Osteocyte (in vitro differentiated cells): ENCODE measurements at places on chromosomes 4 and X.
A peak's percentile ranks its signal among the peaks of the same experiment; 100 is the strongest.

DNA sequence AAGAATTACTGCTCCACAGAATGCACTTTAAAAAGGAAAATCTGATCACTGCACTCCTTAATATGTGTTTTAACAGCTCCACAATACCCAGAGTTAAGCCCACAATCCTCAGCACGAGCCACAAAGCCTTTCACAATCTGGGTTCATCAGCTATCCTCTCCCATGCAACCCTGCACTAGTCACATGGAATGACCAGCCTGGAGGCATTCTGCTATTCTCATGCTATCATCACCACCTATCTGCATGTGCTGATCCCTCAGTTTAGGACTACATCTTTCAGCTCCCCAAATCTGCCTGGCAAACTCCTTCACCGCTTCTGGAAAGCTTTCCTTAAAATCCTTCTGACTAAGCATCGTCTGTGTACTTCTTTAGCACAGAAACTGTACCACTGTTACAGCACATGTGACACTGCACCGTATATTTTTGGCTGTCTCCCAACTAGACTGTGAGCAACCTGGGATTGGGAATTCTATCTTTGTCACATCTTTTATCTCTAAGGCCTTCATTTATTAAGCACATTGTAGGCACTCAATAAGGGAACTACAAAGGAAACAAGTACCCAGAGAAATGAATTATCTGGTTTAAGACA, 18.3 kb upstream of the EIF1AX start:
- DNase-seq: no peak

DNA sequence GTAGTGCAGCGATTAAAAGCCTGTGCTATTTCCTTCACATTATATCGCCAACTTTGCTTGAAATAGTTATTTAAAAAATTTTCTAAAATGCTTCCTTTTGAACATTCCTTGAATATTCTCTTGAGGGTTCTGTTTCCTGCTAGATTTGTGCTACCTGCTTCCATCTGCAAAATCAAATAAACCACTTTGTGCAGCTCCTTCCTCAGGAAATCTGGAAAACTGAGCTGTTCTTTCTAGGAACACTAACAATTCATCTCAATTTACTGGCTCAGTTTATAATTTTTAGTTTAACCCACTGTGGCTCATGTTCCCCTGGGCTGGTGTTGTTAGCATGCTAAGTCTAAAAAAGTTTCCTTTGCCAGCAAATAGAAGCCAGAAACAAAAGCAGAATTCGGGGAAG, 88.1 kb upstream of the LCORL start:
- DNase-seq: no peak

DNA sequence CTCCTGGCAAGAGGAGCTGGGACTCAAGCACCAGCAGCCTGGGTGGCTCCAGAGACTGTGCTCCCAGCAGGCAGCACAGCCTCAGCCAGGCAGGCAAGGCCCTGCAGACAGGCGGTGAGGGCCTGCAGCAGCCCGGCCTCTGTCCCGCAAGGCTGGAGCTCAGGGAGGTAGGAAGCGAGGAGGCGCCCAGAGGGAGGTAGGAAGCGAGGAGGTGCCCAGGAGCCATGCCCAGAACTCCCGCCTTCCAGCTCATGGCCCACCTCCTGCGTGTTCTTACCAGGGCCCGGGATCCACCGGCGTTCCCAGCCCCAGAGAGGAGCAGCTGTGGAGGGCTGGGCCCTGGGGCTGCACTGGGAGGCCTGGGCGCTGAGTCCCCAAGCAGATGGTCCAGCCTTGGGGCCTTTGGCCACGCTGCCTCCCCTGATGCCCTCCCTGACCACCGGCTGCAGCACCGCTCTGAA, 133.1 kb downstream of the HMX1 start:
- peak; percentile 73 for DNase-seq

DNA sequence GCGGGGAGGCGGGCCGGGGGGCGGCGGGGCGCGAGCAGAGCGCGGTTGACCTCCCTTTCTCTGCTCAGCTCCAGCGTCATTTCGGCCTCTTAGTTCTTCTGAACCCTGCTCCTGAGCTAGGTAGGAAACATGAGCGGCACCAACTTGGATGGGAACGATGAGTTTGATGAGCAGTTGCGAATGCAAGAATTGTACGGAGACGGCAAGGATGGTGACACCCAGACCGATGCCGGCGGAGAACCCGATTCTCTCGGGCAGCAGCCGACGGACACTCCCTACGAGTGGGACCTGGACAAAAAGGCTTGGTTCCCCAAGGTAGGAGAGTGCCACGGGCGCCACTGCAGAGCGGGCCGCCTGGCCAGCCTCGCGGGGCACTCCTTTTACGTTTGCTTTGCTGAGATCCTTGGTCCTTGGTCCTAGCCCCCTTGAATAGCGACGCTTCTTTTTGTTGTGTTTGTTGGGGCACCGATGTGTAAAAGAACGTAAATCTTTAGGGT, at the start of gene HTATSF1:
Gene HTATSF1 (plus strand): TSS at position 37 of the 497 bp plus-strand sequence. CDS start 93 bp downstream, at position 130.
- no peak for DNase-seq

DNA sequence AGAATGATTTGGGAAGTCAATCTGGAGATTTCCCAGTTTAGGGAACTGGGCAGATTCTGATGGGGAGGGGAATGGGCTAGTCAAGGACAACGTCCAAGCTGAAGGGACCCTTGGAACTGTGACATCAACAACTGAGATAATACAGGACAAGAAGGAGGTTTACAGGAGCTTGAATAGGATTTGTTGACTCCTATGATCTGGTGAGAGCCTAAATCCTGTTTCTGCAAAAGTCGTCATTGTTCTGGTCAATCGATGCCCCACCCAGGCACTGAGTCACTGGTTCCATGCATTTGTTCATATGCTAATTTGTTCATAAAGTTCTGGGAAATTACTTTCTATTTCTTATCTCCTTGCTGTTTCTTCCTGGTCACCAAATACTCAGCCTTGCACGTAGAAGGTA, 15.3 kb upstream of the PDGFRA start:
- no peak for DNase-seq

GRCh38 chr4:183492791-183493222, 12.1 kb upstream of the ING2 start:
- DNase-seq: no peak

DNA sequence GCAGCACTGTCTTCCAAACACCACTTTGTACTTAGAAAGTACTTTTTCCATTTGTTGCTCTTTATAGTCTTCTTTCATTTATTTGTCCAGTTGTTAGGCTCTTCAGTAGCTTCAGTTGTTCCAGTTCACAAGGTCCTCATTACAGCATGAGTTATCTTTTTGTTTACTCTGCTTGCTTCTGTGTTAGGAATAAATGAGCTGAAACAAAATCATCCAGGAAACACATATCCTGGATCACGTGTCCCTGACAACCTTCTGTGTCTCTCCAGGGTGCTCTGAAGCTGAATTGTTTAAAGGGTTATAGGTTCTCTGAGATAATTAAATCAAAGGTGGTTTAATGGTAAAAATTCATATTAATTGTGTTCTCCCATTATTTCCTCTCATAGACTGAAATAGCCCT, 19.9 kb upstream of the KLHL8 start:
- DNase-seq: no peak

DNA sequence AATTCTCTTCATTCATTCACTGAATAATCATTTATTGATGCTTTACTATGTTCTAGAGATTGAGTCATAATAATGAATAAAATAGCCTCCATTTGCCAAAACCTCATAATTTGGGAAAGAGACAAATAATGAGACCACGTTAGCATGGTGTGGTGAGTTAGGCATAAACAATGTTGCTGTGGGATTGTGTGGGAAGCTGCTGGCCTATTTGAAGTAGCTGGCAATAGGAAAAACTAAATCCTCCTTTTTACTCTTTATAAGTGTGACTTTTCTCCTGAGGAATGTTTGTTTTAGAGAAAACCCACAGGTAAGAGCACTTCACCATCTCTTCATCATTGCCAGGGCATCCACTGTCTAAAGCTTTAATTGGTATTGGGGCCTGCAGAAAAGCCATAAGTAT, 95.3 kb downstream of the AREG start:
- no peak for DNase-seq

- no peak for DNase-seq
Measured at GRCh38 chrX:153622661-153623309, 23.8 kb upstream of the CCNQ start.

GRCh38 chrX:153521034-153521433, 3.6 kb downstream of the ATP2B3 start:
- no peak for DNase-seq

GRCh38 chr4:104352211-104352610, 142.5 kb downstream of the CXXC4 start:
- no peak for DNase-seq

GRCh38 chr4:35649778-35650177, 594.5 kb downstream of the ARAP2 start:
- no peak for DNase-seq

DNA sequence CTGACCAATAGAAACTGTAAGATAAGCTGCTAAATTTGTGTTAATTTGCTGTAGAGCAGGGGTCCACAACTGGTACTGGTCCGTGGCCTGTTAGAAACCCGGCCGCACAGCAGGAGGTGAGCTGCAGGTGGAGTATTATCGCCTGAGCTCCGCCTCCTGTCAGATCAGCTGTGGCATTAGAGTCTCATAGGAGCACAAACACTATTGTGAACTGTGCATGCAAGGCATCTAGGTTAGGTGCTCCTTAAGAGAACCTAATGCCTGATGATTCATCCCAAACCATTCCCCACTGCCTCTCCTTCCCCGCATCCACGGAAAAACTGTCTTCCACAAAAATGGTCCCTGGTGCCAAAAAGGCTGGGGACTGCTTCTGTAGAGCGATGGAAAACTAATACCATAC, 19.7 kb downstream of the FBXW7 start:
- no peak for DNase-seq

DNA sequence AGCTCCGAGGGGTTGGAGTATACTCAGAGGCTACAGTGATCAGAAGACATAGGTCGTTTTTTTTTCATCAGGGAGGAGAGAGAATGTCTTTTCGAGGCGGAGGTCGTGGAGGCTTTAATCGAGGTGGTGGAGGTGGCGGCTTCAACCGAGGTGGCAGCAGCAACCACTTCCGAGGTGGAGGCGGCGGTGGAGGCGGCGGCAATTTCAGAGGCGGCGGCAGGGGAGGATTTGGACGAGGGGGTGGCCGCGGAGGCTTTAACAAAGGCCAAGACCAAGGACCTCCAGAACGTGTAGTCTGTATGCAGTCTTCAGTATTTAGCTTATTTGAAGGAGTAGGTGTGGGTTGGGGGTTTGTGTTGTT, 500 bp downstream of the GAR1 start:
- DNase-seq: no peak

- DNase-seq: no peak
Measured at GRCh38 chrX:446245-446644, 59.5 kb upstream of the PPP2R3B start.

DNA sequence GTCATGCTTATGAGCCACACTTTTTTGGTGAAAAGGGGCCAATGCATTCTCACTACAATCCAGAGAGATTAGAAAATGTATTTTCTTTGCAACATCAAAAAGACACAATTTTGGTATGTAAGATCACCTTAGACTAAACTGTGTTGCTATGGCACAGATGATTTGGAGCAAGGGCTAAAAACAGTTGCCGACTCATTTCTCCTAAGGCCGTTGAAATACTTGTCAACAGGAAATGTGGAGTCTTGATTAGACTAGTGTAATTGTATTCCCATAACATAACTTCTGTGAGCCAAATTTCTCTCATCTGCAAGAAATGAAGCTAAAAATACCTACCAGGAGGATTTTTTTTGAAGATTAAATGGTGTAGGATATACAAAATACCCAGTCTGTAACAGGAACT, 2547.7 kb downstream of the ARAP2 start:
- no peak for DNase-seq

- DNase-seq: no peak
Measured at GRCh38 chr4:88207171-88207570, 48.7 kb upstream of the ABCG2 start.

DNA sequence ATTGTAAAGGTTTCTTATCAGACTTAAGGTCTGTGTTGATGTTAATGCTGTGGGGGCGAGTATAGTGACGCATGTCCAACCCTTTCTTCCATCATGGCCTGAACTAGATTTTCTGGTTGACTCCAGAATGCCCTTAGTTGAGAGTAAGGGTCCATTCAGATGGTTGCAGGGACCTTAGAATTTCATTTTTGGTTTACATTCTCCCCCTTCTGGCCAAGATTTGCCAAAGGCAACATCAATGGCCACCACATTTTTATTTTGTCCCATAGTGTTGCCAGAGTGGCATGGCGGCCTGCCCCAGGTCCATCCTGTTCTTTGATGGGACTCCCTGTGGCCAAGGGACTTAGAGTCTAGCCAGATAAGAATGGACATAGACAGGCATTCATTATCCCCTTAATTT, 368.5 kb downstream of the GPM6A start:
- no peak for DNase-seq

GRCh38 chrX:154298312-154298711, 2.7 kb downstream of the TKTL1 start:
- DNase-seq: no peak

DNA sequence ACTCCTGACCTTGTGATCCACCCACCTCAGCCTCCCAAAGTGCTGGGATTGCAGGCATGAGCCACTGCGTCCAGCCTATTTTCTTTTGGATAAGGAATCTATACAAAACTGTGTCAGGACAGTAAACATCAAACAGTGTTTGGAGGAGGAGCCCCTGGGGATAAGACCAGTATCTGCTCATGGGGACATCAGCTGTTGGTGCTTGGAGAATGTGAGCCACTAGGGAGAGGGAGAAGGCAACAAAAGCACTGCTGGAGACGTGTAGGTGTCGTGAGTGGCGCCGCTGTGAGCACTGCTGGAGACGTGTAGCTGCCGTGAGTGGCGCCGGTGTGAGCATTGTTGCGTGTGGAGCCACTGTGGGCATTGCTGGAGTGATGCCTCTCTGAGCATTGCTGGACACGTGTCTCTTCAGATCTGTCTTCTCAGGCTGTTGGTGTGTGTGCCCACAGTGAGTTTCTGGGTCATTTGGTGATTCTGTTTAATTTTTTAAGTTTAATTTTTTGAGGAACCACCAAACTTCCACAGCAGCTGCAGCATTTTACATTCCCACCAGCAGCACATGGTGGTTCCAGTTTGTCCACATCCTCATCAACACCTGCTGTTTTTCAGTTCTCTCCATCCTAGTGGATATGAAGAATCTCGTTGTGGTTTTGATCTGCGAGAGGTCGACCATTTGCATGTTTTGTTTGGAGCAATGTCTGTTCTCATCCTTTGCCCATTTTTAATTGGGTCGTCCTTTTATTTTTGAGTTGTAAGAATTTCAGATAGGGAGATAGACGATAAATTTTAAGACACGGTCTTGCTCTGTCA, 19.0 kb downstream of the DGKQ start:
- DNase-seq: no peak

DNA sequence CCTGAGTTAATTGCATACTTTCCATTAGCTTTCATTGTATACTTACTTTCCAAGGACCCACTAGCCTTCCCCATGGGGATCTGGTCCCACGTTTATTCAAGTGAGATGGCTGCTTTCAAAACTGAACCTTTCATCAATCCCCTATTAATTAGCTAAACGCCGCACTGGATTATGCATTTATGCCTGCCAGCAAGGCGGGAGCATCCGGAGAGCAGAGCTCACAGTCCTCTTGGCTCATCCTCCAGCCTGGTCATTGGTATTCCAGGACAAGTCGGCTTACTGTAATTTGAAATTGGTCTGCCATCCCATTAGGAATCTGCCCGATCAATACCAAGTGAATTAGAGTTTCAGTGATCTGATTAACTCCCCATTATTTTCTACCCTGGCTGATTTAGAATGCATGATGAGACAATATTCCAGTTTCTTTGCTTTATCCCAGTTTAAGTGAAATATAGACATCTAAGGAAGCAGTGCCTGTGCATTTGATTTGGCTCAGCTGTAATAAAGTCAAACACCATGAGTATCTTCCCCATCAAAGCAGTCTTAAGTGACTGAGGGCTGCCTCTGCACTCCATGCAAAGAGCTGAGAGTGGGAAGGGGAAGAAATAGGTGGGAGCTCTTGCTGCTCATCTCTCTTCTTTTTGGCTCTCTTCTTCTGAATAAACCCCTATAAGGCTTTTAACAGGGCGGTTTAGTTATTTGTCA, 411.4 kb downstream of the GPAT3 start:
- no peak for DNase-seq
